ENCODE measurements at places on chromosomes 3 and 15. TPM values are rescaled to one million over a fixed set of nuclear protein-coding genes. Genes with fewer than 3 reads are reported as not detected.

DNA sequence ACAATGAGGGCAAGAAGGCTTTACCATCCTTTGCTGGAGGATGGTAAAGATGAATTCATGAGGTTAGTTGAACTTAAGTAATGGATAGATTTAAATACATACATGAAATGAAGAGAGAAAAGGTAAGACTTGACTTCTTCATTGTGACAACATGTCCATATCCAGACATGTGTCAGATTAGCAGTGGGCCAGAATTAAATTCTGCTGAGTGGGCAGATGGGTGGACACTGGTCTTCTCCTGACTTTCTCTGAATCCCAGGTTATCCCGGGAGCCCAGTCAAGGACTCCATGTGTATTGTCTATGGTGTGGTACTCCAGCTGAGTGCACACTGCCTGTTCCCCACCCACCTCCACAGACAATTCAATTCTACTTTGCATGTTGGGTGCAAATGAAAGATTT lies 603.1 kb downstream of the NLGN1 start:
- H3K27ac ChIP-seq, result no peak overlapping the region
- no peaks in the 10 kb centered on the region for H3K27me3 ChIP-seq
- H3K4me3 ChIP-seq, result no peak overlapping the region
- H3K36me3 ChIP-seq, result no peaks in the 10 kb centered on the region

DNA sequence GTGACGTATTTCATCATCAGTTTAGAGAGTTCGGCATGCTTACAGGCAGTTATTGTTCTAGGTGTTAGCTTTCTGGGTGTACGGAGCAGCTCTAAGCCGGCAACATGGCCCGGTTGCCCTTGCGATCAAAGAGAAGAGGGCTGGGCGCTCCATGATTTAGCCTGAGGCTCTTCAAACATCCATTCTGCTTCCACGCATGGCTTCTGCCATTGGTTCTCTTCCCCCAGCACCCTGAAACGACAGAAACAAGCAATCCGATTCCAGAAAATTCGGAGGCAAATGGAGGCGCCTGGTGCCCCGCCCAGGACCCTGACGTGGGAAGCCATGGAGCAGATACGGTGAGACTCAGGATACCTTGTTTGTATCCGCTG lies 574 bp downstream of the NGRN start:
- DNase-seq, result peak; percentile 60
- H3K4me1 ChIP-seq, result peaks cover 23% of the 10 kb centered on the region
- peak overlapping the region; percentile 74 for H3K4me3 ChIP-seq
- H3K36me3 ChIP-seq, result peaks cover 3% of the 10 kb centered on the region

DNA sequence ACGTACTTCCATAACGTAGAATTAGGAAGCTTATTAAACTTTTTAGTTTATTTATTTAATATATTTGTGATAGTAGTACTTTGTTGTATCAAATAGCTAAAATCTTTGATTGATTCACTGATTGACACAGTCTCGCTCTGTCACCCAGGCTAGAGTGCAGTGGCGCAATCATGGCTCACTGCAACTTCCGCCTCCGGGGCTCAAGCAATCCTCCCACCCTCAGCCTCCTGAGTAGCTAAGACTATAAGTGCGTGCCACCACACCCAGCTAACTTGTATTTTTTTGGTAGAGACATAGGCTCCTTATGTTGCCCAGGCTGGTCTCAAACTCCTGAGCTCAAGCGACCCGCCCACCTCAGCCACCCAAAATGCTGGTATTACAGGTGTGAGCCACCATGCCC lies 5.7 kb downstream of the APH1B start:
- H3K27me3 ChIP-seq, result no peaks in the 10 kb centered on the region
- no peak overlapping the region for H3K27ac ChIP-seq
- no peak for DNase-seq

- H3K27ac ChIP-seq, result no peak overlapping the region
- H3K27me3 ChIP-seq, result no peaks in the 10 kb centered on the region
- peaks cover 4% of the 10 kb centered on the region for H3K4me1 ChIP-seq
- no peak for DNase-seq
- no peaks in the 10 kb centered on the region for H3K36me3 ChIP-seq
Observed at GRCh38 chr3:56802378-56802745, 613 bp upstream of the ARHGEF3 start.

DNA sequence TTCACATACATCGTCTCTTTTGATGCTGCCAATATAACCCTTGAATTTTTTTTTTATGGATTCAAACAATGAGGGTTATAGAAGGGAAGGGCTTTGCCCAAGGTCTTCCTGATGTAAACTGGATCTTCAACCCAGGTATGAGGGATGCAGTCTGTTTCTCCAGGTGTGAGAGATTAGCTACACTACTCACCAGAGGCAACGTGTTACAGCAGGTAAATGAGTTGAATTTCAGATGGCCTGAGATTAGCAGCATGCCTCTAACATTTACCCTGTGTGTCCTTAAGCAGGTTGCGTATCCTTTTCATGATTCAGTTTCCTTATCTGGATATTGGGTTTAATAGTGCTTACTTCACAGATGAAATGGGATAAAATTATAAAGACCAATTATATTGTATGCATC lies 1.9 kb downstream of the RTP4 start:
- no peaks in the 10 kb centered on the region for H3K4me1 ChIP-seq
- H3K27me3 ChIP-seq, result no peaks in the 10 kb centered on the region
- no peak overlapping the region for H3K4me3 ChIP-seq
- H3K36me3 ChIP-seq, result no peaks in the 10 kb centered on the region
- DNase-seq, result no peak
- H3K27ac ChIP-seq, result no peak overlapping the region

DNA sequence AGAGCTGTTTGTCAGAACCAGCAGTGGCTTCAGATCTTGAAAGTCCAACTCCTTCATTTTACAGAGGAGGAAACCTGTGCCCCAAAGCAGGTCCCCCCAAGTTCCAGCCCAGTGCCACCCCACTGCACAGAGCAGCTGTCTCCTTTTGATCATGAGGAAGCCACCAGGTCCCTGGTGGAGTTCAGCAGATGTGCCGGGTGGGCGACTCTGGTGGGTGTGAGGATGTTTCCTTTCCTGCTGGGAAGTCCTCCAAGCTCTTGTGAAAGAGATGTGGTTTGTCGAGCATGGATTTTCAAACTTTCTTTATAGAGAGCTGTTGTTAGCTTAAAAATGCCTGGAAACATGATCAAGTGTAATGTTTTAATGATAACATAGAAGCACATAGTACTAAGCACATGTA lies 52.0 kb downstream of the SMAD3 start:
- H3K4me3 ChIP-seq, result no peak overlapping the region
- peaks cover 25% of the 10 kb centered on the region for H3K4me1 ChIP-seq
- no peaks in the 10 kb centered on the region for H3K27me3 ChIP-seq
- peak overlapping the region; percentile 42 for H3K27ac ChIP-seq

DNA sequence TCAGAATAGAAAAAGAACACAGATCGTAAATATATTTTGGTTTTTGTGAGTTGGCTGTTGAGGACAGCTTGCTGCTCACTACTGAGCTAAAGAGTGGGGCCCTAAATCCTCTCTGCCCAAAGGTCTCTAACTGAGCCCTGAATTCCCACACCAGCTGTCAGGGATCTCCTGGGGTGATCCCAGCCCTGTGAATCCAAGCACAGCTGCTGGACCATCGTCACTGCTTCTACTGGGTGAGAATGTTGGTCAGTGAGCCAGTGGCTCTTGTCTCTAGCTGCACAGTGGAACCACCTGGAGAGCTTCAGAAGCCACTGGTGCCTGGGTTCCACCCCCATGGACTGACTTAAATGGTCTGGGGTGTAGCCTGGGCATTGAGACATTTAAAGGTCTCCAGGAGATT lies 90.5 kb upstream of the IL12A start:
- H3K27me3 ChIP-seq, result no peaks in the 10 kb centered on the region
- H3K36me3 ChIP-seq, result no peaks in the 10 kb centered on the region
- no peaks in the 10 kb centered on the region for H3K4me1 ChIP-seq
- no peak overlapping the region for H3K4me3 ChIP-seq

GRCh38 chr15:100862162-100862561 lies 17.5 kb upstream of the ALDH1A3 start:
- H3K27ac ChIP-seq, result no peak overlapping the region
- H3K36me3 ChIP-seq, result no peaks in the 10 kb centered on the region
- no peaks in the 10 kb centered on the region for H3K4me1 ChIP-seq
- H3K4me3 ChIP-seq, result no peak overlapping the region
- H3K27me3 ChIP-seq, result no peaks in the 10 kb centered on the region

The IMPG2 gene
- not detected for total RNA-seq

- H3K4me1 ChIP-seq, result no peaks in the 10 kb centered on the region
- H3K27me3 ChIP-seq, result no peaks in the 10 kb centered on the region
- H3K27ac ChIP-seq, result no peak overlapping the region
- H3K4me3 ChIP-seq, result no peak overlapping the region
Observed at GRCh38 chr3:66609660-66610561, 109.1 kb upstream of the LRIG1 start.

DNA sequence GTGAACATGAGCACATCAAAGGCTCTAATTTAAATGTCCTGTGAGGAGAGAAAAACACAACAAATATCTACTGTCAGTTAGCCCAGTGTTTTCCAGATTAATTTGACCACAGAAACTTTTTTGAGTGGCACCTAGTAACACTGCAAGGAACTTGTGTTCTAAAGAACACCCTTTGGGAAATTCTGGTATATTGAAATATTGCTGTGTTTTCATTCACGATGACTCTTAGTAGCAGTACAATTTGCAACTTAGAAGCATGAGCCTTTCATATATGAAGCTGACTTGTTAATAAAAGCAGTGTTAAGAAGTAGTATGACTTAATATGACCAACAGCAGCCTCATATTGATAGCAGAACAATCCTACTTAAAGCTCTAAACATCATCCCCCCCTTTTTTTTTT lies 32.0 kb downstream of the B3GALNT1 start:
- no peak for DNase-seq
- no peaks in the 10 kb centered on the region for H3K36me3 ChIP-seq
- no peak overlapping the region for H3K4me3 ChIP-seq
- H3K27me3 ChIP-seq, result no peaks in the 10 kb centered on the region

DNA sequence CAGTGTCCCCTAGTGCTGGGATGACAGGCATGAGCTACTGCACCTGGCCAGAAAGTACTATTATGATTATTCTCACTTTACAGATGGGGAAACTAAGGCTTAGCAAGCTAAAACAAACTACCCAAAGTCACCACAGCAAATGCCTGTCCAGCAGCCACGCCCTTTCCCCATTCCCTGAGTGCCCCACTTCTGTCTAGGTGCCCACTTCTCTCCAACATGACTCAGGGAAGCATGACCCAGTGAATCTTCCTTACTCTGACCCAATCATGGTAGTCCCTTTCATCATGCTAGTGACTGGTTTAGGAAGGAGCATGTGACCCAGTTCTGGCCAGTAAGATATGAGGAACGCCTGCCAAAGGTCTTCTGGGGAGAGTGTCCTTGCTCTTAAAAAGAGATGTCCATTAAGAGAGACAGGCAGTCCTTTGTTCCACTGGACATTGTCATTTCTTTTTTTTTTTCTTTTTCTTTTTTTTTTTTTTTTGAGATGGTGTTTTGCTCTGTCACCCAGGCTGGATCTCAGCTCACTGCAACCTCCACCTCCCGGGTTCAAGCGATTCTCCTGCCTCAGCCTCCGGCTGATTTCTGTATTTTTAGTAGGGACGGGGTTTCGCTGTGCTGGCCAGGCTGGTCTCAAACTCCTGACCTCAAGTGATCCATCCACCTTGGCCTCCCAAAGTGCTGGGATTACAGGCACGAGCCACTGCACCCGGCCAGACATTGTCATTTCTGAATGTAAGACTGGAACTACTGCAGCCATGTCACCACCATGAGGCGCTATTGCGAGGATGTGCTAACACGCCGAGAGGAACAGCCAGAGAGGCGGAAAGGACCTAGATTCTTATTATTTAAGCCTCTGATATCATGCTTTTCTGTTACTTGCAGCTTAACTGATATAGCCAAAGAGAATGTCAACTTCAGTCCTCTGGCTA lies 19.8 kb downstream of the MEGF11 start:
- H3K4me3 ChIP-seq, result no peak overlapping the region
- no peak for DNase-seq
- no peak overlapping the region for H3K27ac ChIP-seq

The OSTN gene
- total RNA-seq, result not detected

GRCh38 chr3:99755831-99756230 lies 61.8 kb upstream of the CMSS1 start:
- H3K4me1 ChIP-seq, result no peaks in the 10 kb centered on the region
- DNase-seq, result no peak
- no peaks in the 10 kb centered on the region for H3K27me3 ChIP-seq
- H3K36me3 ChIP-seq, result no peaks in the 10 kb centered on the region

DNA sequence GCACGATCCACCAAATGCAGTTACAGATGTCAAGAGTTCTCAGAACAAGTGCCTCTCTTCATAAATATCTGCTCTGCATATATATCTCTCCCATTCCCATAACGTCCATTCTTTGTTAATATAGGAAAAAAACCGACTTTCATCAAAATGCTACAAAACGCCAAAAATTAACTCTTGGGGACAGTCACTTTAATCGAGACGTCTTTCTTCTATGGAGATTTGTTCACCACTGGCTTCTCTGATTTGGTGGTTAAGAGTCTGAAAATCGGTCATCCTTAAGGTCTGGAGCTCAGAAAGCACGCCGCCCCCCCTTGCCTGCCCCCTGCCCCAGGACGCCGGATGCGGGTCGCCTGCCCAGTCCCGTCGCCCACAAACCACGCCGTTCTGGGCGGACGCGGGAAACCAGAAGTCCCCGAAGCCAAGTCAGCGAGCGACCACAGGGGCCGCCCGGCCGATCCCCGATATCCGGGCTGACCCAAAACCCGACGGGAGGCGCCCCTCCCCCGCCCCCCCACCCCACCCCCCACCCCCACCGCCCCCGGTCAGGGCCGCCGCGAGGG lies 252.7 kb downstream of the TJP1 start:
- DNase-seq, result no peak
- no peaks in the 10 kb centered on the region for H3K4me1 ChIP-seq
- no peaks in the 10 kb centered on the region for H3K36me3 ChIP-seq

All from colonic mucosa (tissue), 4 donors.